ENCODE measurements at places on chromosomes 13 and 19. TPM values are rescaled to one million over a fixed set of nuclear protein-coding genes. Genes with fewer than 3 reads are reported as not detected.

DNA sequence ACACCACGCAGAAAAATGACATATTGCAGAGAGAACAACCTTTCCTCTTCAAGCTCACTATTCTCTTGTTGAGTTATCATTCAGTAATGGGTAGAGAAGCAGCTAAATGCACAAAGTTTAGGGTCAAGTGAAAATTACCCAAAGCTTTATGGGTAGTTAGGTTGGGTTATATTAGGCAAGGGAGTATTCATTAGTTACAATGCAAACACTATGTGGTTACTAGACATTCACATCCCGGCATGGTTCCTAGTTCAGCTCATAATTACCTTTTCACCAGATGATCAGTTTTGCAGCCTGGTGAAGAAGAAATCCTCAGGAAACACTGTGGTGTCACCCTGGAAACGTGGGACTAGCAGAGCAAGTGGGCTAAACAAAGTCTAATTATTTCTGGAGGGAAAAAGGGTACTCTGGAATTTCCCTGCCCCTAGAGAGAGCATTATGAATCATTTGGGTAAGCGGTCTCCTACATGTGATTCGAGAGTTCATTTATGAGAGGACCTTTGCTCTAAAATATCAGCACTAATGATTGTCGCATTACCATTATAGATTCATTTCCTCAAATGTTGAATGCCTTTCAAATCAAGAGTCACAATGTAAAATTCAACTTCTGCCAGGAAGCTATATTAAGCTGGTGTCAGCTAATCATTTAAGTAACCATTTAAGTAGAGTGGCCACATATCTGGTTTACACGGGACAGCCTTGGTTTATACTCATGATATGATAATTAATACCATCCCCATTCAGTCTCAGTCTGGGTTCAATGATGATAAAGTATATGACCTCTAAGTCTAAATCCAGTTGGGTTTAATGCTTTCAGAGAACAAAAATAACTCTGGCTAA is 1208.0 kb downstream of the DIAPH3 start:
- DNase-seq = no peak

GRCh38 chr19:46631481-46631880 is 4.5 kb downstream of the GNG8 start:
- DNase-seq = peak; percentile 50

GRCh38 chr13:98508280-98508679 is 68.6 kb downstream of the STK24 start:
- DNase-seq = no peak

DNA sequence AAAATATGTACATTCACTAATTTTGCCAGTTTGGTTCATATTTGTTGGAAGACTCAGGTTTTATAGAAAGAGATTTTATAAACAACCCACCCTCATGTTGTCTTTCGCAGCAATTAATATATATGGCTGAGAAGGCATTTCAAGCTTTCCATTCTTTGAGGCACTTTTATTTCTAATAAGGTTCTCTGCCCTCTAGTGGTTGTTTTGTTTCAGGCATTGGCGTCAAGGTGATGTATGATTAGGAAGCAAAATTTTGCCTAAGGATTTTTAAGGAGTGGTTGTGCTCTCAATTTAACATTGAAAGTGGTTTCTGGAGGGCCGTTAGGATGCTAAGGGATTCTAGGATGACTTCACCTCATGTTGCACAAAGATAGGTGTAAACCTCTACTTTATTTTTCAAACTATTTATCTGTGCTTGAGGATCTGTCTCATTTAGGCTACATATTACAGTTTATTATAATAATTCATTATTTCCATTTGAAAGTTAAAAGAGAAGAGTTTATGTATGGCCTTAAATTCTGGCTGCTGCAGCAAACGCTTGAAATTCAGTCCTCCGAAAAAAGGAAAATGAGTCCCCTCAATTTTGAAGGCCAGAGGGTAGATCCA is 35.9 kb downstream of the OXGR1 start:
- DNase-seq = peak; percentile 64

DNA sequence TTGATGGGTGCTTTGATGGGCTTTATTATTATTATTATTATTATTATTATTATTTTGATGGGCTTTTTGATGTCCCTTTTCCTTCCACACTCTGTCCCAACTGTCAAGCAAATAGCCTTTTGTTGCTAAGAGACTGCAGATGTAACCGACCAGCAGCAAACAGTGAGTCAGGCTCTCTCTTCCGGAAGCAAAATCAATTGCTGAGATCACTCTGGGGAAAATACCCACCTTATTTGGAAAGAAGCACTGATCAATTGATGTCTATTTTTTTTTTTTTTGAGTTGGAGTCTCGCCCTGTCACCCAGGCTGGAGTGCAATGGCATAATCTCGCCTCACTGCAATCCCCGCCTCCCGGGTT is 2.9 kb downstream of the LDLR start:
- no peak for DNase-seq

DNA sequence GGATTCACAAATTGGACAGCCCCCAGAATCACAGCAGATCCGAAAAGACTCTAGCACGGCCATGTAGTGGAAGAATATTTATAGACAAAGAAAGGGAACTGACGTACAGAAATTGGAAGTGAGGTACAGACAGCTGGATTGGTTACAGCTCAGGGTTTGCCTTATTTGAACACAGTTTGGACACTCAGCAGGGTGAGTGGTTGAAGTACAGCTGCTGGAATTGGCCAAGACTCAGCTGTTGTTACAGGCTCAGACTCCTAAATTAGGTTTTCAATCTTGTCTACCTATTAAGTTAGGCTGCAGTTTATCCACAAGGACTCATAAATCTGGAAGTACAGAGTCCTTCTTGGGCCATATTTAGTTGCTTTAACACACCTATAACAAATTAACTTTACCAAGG is 5.8 kb upstream of the CFAP97D2 start:
- no peak for DNase-seq

DNA sequence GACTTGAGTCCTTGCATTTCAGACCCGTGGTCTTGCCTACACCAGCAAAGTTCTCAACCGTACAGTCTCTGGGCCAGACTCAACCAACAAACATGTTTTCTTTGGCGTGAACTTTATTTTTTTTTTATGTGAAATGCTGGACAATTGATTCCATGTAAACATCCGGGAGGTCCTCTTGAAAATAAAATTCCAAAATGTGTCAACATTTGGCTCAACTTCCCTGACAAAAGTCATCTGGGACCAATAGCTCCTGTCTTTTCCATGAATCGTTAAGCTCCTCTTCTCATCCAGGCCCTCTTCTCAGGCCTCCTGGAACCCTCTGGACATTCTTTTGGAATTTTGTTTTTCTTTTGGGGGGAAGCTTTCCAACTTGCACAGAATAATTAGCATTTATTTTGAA is 2.7 kb downstream of the ALDH16A1 start:
- DNase-seq = peak; percentile 25

DNA sequence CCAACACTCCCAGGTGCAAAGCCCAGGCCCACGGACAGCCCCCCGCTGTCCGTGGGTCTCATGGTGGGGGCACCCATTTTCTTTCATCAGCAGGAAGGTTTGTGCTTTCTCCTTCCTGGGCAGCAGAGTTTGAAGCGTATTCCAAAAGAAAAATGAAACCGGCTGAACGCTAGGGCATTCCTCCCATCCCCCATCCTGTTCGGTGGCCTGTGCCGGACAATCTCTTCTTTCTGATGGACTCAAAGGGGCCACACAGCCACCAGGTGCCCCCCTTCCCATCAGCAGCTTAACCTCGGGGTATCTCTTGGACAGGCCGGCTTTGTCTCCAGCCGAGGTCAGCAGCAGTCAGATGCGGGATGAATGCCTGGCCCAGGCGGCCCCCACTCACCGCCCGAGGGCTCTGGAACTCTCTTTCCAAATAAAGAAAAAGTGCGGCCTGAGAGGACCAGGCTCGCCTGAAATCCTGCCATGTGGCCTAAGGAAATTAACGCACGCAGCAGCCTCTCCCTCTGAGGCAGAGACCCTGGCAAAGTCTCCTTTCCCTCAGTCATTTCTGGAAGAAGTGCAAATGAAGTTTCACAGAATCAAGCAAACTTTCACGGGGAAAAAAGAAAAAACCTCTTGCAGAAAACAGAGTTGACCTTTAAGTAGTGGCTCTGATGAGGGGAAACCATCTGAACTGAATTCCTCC is 67.8 kb downstream of the RASA3 start:
- DNase-seq = peak; percentile 67

DNA sequence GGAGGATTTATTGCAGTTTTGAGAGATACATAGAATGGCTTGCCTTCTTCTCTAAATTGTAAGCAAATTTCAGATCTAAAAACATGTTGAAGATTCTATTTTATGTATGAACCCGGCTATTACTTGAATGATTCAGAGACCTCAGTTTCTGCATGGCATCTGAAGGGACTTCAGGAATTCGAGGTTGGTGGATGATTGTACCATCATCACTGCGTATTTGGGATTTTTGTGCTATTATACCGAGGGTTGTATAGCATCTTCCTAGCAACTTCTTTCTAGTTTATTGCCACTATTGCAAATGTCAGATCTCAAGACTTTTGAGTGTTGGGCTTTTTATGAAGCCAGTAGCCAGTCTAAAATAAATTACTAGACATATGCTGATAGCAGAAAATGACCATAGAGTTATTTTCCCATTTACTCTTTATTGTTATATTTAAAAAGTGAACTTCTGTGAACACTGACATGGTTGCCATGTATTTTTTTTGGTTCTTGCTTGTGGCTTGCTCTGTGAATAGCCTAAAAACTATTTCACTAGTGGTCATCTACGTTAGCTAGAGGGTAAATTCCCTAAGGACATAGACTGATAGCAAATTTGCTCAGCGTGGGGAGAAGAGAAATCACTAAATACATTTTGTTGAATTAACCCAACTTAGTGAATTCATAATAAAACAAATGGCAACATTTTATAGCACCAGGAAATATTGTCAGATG is 70.6 kb upstream of the KLF12 start:
- DNase-seq = no peak

- no peak for DNase-seq
Observed at GRCh38 chr19:36225219-36225892, 10.4 kb downstream of the ZNF146 start.

DNA sequence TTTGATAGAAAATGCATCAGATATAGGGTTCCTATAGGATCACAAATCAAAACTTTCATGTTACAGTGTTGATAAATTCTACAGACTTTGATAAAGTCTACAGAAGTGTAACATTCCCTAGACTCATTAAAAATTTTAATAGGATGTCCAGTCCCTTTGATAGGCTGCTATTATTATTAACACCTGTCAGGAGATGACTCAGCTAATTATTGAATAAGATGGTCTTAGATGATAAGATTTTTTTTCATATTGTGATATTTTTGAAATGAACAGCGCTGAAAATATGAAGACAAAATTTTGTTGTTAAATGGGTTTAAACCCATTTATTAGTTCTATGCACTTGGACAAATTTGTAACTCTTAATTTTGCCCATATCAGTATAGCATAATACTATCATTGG is 356.8 kb upstream of the SLITRK1 start:
- no peak for DNase-seq

GRCh38 chr19:5953680-5954213 is 24.2 kb downstream of the RANBP3 start:
- DNase-seq = no peak

DNA sequence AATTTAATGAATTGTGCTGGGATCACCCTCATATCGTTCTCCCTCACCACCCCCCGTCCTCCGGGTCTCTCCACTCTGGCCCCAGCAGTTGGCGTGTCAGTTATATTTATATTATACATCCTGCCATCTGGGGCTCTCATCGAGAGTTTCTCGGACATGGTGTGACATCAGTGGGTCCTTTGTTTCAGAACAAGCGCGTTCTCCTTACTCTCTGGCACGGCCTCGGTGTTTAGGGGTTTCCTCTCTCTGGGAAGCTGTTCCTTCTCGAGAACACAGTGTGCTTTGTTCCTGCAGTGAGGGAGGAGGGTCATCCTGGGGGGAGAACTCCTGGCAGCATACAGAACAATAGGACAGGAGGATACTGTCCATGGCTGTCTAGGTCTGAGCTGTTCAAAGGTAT is 9.8 kb upstream of the MCF2L start:
- no peak for DNase-seq

- peak; percentile 90 for DNase-seq
Observed at GRCh38 chr19:1248139-1248785, at the start of gene MIDN. TSS of gene MIDN (plus strand) at chr19:1248583. CDS start at chr19:1250297, 1,714 bp downstream.

DNA sequence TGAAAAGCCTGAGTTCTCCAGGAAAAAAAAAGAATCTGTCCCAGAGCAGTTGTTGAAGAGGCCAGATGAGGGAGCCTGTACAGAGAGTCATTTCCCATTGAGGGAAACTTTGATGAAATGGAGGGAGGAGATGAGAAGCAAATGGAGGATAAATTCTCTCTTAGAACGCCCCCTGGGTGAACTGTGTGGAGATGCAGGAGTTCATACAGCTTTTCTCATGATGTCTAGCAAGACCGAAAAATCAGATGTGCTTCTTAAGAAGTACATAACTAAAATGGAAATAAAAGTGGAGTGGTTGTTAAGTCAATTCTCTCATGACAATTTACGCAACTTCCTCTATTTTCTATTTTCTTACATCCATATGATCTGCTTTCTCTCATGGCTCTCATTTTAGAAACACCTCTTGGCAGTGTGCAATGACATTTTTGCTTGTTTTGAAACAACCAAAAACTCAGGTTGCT is 1263.1 kb downstream of the PCDH9 start:
- DNase-seq = peak; percentile 36

- DNase-seq = no peak
Observed at GRCh38 chr19:46303691-46304397, 7.0 kb downstream of the HIF3A start.

- DNase-seq = no peak
Observed at GRCh38 chr13:29125934-29126424, 305.8 kb downstream of the MTUS2 start.

GRCh38 chr13:111623208-111623607 is 302.8 kb downstream of the TEX29 start:
- DNase-seq = no peak

DNA sequence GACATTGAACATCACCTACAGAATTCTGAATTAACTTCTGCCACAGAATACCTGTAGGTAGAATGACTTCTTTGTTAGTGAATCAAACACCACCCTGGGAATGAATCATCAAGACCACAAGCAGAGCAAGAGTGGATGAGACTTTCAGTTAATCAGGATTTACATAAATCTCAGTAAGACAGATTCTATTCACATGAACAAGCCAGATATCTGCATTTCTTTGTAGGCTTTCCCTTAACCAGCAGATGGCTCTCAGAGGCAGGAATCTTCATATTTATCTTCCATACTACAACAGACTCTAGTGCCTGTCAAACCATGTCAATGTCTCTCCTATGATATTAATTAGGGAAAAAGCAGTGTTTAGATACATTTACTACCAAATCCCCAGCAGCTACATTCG is 412.1 kb downstream of the KLF12 start:
- peak; percentile 64 for DNase-seq

GRCh38 chr19:12828494-12828893 is 5.9 kb downstream of the RTBDN start:
- peak; percentile 70 for DNase-seq

DNA sequence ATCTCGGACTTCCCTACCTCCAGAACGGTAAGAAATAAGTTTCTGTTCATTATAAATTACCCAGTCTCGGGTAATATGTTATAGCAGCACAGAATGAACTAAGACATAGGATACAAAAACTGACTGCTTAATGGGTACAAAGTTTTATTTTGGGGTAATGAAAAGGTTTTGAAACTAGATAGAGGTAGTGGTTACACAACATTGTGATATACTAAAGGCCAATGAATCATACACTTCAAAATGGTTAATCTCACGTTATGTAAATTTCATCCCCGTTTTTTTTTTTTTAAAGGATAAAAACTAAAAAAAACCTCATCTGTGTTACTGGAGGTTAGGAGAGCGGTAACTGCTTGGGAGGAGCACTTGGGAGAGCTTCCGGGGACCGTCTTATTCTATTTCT is 23.5 kb downstream of the AKT2 start:
- no peak for DNase-seq

NLRP4 gene
- not detected for total RNA-seq

LENG8 gene
- 238 TPM for total RNA-seq

ZNF66 gene
- total RNA-seq = 2.4 TPM

SHC2 gene
- 2.8 TPM for total RNA-seq

RASAL3 gene
- not detected for total RNA-seq

CAPS gene
- total RNA-seq = 7.3 TPM
